ENCODE measurements at places on chromosomes 7 and 10.
A peak's percentile ranks its signal among the peaks of the same experiment; 100 is the strongest.

DNA sequence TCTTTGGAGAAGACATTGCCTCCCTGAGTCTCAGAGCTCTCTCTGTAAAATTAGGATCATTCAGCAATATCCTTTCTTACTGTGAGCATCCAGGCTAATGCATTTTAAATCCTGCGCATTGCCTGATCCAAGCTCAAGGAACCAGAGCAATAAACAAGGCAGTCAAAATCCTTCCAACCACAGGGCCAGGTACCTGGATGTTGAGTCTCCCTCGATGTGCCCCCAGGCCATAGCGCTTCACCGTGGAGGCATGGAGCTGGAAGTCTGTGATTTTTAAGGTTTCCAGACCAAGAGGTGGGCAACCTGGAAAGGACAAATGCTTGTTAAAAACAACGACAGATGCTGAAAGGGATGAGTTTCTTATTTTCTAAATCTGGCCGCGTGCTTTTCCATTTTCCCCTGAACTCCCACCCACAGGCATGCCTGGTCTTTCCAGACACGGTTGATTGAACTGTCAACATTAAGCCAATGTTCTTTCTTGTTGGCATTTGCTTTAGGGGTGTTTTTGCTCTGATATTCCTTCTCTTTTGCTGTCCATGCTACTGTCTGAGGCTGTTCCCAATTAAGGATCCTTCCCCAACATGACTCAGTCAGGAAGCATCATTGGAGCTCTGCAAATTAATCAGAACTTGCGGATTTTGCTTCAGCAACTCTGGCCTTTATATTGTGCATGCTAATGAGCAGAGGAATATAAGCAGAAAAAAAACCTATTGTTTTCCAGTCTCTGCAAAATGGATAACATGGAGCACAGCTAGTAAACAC is 29.0 kb downstream of the CPXM2 start:
- no peak for DNase-seq

DNA sequence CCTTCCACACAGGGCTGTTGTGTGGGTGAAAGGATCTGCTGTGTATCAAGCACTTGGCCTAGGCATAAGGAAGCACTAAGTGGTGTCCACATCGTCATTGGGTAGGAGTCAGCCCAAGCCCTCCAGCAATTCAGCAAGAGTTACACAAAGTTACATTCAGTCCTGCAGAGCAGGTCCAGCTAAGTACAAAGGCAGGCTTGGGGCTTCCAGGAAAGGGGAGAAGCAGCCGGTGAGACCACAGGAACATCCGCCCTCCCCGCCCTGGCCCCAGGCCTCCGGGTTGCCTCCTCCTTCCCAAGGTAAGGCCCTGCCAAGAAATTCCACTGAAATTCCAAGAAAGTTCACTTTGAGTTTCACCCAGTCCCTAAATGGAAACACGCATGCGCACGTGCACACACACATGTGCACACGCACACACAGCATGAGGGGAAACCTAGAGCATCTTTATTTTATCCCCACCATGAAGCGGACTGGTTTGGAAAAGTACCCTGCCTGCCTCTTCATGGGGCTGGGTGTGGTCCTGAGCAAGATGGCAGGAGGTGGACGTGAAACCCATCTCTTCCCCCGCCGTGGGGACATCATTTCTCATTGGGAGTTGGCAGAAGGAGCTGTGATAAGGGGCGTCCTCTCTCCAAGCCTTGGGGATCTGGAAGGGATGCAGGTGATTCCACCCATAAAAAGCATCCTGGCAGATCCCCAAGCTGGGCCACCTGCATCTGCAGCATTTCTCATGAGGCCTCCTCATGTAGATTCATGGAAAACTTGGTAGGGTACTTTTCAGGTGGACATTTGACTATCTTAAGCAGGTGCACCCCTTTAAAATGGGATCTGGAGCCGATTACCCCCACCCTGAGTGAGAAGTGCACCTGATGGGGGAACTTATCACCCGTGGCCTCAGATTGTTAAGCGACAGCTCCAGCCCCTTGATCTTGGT is 69.1 kb upstream of the NANOS1 start:
- no peak for DNase-seq

DNA sequence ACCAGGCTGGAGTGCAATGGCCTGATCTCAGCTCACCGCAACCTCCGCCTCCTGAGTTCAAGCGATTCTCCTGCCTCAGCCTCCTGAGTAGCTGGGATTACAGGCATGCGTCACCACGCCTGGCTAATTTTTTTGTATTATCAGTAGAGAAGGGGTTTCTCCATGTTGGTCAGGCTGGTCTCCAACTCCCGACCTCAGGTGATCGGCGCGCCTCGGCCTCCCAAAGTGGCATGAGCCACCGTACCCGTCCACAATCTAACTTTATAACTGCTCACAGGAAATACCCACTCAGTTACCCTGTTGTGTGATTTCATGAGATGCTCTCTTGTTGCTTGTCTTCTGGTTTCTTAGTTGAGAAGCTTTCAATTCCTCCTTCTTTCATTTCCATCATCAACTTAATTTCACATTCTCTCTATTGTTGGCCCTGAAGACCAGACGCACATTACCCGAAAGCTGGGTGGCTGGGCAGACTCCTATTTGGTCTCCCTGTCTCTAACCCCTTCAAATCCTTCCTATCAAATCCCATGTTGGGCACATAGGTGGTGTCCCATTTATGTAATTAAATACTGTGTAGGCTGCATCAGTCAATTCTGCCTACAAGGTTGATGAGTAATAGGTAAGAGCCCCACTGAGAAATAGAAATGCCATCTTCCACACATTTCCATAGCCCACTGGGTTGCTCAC is 1.1 kb upstream of the GSTO2 start:
- no peak for DNase-seq

DNA sequence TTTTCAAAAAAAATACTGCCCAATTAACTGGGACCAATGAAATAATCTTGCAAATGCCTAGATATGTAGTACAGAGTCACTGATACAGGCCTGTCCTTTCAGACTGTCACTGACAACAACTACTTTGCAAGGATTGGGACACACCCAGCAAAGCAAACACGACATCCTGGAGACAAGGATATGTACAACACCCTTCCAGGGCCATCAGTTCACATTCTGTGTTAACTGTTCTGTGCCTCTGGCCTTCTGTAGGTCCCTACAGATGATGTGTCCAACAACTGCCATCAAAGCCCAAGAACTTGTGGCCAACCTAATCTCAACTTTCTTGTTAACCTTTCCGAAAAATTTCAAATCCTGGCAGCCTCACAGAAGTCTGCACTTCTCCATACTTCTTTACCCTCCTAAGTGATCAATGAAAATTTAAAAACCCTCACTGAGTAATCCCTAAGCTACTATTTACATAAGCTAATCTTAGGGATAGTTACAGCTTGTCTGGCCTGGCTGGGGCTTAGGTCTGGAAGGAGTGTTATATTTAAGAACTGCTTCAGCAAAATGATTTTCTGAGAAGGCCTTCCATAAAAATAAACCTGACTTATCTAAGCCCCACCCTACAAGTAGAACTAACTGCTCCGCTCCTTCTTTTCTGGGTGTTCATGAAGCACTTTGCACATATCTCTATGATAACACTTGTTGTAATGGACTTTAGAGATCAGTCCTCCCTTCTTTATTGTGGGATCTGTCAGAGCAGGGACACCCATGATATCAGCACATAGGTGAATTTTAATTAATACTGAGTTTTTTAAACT is 21.0 kb downstream of the COBL start:
- DNase-seq: no peak

DNA sequence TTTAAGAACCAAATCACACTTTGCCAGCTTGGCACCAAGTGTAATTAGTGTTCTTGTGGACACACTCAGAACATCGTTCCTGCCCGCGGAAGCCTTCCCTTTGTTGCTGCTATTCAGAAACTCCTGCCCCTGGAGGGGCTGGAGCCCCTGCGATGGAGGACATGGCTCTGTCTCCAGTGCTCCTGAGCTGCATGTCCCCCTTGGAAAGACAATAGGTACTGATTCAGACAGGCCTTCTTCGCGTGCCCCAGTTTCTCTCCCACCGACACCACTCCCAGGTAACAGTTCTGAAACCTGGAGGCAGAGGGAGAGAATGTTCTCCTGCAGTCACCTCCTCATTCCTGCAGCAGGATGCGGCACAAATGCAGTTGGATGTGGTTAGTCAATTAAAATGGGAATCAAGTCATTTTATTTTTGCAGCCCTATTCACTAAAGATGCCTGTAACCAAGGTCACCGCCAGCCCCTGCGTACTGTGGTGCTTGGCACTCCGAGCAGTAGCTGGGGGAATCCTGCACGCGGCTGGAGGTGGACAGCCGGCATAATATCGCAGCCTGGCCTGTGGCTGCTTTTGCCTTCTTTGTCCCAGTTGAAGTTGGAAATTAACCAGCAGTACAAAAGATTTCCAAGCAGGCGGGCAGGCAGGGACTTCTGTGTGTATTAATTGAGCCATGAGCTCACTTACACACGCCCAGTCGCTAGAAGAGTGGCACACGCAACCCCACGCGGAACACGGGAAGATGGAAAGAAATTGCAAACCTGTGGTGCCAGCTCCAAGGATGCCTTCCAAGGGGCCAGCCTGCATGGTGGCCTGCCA is 205.7 kb downstream of the EBF3 start:
- DNase-seq: no peak

DNA sequence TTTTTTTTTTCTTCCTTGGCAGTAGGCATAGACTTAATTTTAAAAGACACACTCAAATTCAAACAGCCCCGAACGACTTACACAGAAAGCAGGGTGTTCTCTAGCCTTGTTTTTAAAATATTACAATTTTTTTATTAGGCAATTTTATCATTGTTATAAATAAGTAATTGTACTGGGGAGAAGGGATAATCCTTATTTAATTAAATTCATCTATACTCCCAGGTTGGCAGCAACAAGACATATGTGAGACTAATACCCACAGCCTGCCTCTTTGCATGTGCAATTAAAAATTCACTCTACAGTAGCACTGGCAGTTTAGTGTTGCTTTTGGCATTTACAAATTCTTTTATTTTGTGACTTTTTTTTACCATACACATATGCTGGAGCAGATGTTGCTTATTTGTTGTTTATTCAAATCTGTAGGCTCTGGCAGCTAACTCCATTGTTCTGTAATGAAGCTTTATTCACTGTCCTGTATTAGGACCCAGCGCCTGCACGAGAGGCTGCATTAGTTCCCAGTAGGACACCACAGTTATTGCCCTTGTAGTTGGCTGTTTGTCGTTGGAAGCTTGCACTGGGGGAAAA is 84.9 kb upstream of the PPP1R17 start:
- DNase-seq: no peak

GRCh38 chr7:152512706-152513105 is 76.9 kb upstream of the KMT2C start:
- peak; percentile 19 for DNase-seq

GRCh38 chr10:86438091-86438749 is 71.6 kb upstream of the GRID1 start:
- no peak for DNase-seq

- no peak for DNase-seq
These were observed 79.3 kb downstream of the REEP3 start for GRCh38 chr10:63600540-63600939.

DNA sequence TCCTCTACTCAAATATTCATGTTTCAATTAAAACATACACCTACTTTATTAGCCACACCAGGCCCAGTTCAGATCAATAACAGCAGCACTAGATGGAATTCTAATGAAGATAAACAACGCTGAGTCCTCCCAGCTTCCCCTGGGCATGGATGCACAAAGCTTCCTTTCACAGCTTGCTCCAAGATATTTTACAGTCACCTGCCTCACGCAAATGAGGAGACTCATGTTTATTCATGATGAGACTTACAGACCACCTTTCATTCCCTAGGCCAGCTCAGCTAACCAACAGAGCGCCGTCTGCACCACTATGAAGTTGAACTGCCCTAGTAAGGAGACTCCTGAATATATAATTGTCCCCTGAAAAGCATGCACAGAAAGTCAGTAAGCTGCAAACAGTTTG is 283.0 kb upstream of the AOAH start:
- DNase-seq: no peak

DNA sequence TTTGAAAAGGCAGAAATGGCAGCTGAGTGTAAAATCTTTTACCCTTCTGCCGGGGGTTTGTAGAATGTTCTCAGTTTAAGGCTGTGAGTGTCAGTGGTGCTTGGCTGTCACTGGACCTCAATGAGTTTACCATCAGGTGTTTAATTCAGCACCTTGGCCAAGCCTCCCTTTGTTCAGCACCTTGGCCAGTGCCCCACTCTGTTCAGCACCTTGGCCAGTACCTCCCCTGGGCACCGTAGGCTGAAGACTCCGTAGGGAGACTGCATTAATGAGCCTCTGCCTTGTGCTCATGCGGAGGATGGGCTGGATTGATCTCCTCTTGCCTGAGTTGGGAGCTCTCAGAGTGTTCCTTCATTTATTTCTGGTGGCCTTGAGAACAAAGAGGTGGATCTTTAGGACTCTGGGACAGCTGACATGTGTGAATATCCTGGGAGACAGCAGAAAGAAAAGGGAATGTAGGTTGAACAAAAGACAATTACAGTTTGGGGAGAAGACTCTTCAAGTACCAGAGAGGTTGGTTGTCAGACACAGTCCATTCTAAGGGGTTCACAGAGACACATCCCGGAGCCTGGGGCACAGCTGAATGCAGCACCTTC is 1.6 kb downstream of the FAM24A start:
- no peak for DNase-seq

DNA sequence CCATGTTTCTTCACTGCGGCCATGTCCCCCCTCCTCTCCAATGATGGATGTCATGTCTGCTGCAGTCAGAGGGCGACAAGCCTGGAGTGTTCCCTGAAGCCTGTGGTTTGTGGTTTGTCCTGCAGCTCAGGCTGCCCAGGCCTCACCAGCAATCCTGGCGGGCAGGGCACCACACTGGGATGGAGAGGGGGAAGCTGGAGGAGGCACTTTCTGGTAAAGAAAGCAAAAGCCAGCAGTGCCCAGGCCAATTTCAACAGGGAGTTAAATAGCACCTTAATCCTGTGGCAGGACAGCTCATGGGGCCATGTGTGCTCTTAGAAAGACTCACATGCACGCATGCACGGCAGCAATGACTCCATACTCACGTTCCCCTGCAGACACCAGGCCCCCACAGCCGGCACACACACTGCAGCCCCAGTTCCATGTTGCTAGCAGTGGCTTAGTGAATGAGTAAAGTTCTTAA is 158.3 kb downstream of the EGFR start:
- DNase-seq: no peak

- no peak for DNase-seq
These were observed 29.4 kb downstream of the PALD1 start for GRCh38 chr10:70507966-70508365.

DNA sequence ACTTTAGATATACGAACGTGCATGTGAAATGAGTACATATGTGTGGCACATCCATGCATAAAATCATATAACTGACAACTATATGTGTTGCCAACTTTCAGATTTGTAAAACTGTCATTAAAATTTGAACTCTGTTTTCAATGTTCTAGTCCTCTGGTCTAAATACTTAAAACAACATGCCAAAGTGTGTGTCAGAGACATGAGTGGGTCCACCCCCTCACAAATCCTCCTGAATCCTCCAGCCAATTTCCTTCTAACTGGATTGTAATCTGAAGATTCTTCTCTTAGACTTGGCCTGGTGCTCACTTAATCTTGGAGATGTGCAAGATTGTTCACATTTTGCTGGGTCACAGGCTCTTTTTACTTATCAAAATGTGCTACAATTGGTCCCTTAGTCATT is 184.1 kb downstream of the RELN start:
- no peak for DNase-seq
